ENCODE measurements at places on chromosomes 4 and X. TPM values are rescaled to one million over a fixed set of nuclear protein-coding genes. Genes with fewer than 3 reads are reported as not detected.

The CT55 gene
- total RNA-seq = not detected

The ARMCX2 gene
- not detected for total RNA-seq

The TLR3 gene
- 0.39 TPM for total RNA-seq

The CLTRN gene
- 0.97 TPM for total RNA-seq

The ADH1A gene
- total RNA-seq = not detected
